Gastroesophageal sphincter (tissue), 4 donors: ENCODE measurements at places on chromosomes 6 and 20. TPM values are rescaled to one million over a fixed set of nuclear protein-coding genes. Genes with fewer than 3 reads are reported as not detected.

Gene C20orf96
- total RNA-seq: 3.1 TPM

Gene TMC2
- not detected for total RNA-seq

DNA sequence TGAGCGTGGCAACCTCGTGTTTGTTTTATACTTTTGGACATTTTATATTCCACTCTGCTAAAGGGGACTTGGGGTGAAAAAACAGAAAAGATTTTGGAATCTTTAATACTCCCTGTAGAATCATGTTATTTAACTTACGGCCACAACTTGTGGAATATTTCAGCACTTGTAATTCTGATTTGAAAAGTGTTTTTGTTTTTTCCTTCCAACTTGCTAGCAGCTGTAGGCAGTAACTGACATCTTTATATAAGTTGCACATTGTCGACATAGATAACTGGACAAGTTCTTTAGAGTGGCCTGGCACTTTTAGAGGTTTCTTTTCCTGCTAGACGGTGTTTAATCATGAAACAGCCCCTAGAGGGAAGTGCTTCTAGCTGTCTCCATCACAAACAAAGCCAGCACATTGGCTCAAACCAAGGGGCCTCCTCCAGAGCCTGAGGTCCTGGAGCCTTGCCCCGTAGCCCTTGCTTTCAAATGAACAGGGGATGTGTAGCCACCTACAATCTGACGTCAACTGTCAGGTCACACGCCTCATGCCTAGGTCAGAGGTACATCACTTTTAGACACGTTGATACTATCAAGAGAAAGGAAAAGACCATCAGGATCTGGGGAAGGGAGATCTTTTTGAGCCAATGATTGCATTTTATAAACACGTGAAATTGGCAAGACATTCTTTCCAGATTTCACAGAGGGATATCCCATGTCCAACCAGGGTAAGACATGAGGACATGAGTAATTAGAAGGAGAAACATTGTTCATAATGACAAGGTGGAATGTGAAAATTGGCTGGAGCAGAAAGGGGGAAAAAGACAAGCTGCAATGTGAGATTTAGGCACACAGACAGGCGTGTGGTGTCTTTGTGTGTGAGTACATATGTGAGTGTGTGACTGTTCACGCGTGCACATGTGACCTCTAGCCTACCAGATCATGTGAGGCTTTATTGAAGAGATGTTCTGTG lies 92.1 kb downstream of the TXNDC5 start:
- ATAC-seq: peak; percentile 62
- peak overlapping the region; percentile 38 for H3K27ac ChIP-seq
- H3K36me3 ChIP-seq: no peaks in the 10 kb centered on the region
- H3K27me3 ChIP-seq: no peaks in the 10 kb centered on the region

Gene ZFAND3
- total RNA-seq: 73.6 TPM

DNA sequence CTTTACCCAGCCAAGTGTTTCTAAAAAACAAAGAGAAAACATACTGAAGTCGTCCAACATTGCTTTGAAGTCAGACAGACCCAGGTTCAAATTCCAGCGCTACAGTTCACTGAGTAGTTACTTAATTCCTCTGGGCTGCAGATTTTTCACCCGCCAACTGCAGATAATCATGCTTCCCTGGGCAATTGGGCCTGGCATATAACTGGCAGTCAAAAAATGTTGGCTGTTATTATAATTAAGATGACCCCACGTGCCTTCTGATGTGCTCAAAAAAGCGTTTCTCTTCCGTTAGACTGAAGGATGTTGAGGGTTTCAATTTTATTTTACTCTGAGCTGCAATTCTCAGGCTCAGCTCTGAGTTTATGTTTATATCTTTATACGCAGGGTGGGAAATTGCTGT lies 156.1 kb upstream of the CITED2 start:
- peaks cover 39% of the 10 kb centered on the region for H3K4me1 ChIP-seq
- H3K27ac ChIP-seq: no peak overlapping the region
- no peak for ATAC-seq
- no peaks in the 10 kb centered on the region for H3K27me3 ChIP-seq
- H3K36me3 ChIP-seq: no peaks in the 10 kb centered on the region

Gene EFHC1
- 11.2 TPM for total RNA-seq

DNA sequence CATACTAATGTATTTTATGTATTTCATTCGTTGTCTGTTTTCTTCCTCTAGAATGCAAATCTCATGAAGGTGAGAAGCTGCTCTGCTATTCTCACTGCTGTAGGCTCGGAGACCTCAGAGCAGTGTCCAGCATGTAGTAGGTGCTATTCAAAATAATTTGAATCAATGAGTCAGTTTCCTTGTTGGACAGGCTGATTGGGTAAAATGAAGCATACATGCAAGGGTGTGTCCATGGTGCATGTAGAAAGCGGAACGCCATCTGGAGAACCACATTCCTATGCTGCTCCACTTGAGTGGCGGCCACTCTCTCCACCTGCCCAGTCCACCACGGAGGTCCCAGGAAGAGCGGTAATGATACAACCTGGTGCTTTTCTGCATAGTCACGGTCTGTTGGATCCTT lies 412.1 kb downstream of the QKI start:
- no peak for ATAC-seq
- no peaks in the 10 kb centered on the region for H3K27me3 ChIP-seq
- no peaks in the 10 kb centered on the region for H3K36me3 ChIP-seq
- H3K4me1 ChIP-seq: no peaks in the 10 kb centered on the region

GRCh38 chr6:123849406-123849805 lies 45.7 kb downstream of the NKAIN2 start:
- no peaks in the 10 kb centered on the region for H3K36me3 ChIP-seq
- H3K27ac ChIP-seq: no peak overlapping the region
- no peak for ATAC-seq
- no peaks in the 10 kb centered on the region for H3K27me3 ChIP-seq

GRCh38 chr6:166477647-166478365 lies 95.1 kb upstream of the MPC1 start:
- H3K36me3 ChIP-seq: peaks cover 66% of the 10 kb centered on the region
- no peak overlapping the region for H3K4me3 ChIP-seq
- no peaks in the 10 kb centered on the region for H3K4me1 ChIP-seq
- no peak for ATAC-seq
- H3K27ac ChIP-seq: no peak overlapping the region

Gene EDN1
- total RNA-seq: 3.6 TPM
